Effector CD4-positive, alpha-beta T cell (primary cell): ENCODE measurements at places on chromosomes 4 and X.

DNA sequence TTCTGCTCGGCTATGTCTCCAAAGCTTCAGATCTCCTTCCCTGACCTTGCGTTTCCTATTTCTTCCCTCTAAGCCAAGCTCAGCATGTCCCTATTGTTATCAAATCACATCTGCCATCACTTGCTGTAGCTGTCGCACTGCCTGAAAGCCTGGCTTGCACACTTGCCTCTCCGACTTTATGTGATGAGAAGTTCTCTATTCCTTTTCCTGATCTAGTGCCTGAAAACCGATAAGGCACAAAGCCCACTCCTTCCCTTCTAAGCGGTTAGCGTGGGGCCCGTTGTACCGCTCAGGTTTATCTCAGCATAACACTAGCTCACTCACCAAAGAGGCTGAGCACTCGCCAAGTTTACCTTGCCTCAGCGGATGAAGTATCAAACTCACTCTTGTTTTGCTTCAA is 816 bp downstream of the NMU start:
- DNase-seq, result no peak

- DNase-seq, result no peak
These were observed 22.2 kb downstream of the PSAPL1 start for GRCh38 chr4:7412554-7412912.

DNA sequence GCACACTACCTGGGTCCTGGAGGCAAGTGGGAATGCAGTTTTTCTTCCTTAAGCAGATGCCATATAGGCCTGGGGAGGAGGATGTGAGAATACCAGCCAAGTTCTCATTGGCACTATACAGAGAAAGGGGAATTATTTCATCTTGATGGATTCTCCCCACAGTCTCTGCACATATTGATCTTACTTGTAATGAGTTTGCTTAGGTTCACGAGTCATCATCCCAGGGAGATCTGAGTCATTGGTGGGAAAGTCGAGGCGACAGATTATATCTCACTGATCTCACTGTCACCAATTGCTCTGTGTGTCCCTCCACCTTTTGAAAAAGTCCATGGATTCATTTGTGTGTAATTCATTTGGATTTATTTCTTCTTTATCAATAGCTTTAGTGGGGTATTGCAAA is 156.8 kb downstream of the AR start:
- DNase-seq, result no peak

- no peak for DNase-seq
These were observed 495.4 kb downstream of the PCDH19 start for GRCh38 chrX:99914635-99915034.

- no peak for DNase-seq
These were observed 687.0 kb upstream of the EPHA5 start for GRCh38 chr4:66357316-66357715.

GRCh38 chrX:102696306-102696705 is 15.9 kb upstream of the GPRASP2 start:
- DNase-seq, result no peak

DNA sequence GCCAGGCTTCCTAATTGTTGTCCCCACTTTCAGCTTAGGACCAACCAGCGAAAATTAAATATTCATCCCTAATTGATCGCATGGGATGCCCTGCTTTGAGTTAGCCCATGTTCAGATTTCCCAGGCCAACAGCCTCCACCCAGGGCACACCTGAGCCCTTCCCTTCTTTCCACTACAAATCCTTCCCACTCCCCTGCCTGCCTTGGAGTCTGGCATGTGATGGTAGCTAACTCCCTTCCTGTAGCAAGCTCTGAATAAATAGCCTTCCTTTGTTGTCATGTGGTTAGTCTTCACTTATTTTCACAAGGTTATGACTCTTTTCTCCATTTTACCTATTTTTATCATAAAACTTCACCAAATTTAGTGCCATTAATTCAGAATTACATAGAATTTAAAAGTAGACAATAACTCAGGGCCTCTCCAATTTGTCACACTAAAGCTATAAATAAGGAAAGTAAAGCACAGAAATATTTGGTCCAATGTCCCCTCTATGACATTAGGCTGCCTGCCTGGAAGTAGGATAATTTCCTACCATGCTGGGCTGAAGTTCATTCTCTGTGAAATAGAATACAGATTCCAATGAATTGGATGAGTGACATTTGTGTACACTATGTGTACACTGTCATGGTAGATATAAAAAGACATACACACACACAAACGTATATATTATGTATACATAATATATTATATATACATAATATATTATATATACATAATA is 166.4 kb upstream of the CPEB2 start:
- DNase-seq, result no peak

DNA sequence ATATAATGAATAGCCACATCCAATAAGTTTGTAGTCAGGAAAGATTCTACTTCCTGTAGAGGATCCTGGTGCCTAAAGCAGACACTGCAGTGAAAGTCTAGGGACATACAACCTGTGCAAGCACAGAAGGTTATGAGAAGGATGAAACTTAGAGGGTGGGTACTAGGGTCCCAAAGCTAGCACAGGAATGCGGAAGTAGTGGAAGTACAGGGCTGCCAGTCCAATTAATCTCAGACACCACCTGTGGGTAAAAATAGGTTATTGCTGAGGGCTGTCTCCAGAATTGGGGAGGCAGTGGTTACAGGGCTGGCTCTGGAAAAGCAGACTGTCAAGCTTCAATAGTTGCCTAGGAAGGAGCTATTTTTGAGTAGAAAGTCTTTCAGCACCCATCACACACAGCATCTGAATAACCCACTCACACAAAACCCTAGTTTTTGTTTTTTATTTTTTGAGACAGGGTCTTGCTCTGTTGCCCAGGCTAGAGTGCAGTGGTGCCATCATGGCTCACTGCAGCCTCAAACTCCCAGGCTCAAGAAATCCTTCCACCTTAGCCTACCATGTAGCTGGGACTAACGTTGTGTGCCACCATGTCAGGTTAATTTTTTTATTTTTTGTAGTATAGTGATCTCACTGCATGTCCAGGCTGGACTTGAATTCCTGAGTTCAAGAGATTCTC is 50.8 kb upstream of the ELF2 start:
- DNase-seq, result no peak

DNA sequence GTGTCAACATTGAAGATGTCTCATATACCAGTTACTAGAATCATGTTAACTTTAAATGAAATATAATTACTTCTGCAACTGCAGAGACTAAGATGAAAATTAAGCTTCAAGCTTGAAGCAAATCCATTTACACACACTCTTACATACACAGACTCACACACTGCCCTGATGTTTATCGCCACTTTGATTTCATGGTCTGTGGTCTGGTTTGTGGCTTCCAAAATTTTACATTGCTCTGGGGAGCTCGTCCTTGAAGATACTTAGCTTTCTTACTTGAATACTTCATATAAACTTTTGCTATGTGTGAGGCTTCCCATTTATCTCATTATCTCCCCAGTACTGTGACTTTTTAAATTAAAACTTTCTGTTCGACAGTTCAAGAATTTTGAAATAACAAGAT is 35.8 kb downstream of the ARHGEF38 start:
- DNase-seq, result no peak

- DNase-seq, result no peak
These were observed 62.6 kb upstream of the ALB start for GRCh38 chr4:73341454-73341853.

DNA sequence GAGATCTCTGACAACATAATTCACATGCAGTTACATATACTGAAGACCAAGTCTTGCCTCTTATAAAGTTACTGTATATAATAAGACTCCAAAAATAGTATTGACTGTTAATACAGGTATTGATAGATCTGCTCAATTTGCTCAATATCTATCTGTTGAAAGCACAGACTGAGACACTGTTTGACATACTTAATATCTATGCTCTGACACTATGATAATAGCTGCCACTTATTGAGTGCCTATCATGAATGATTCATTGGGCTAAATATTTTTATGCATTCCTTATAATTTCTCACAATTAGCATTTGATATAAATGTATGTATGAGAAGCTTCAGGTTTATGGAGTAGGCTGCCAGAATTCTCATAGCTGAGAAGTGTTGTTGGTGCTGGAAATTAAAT is 1600.9 kb upstream of the IGFBP7 start:
- DNase-seq, result no peak

- DNase-seq, result no peak
These were observed 58.1 kb downstream of the ZFYVE28 start for GRCh38 chr4:2360396-2360730.

DNA sequence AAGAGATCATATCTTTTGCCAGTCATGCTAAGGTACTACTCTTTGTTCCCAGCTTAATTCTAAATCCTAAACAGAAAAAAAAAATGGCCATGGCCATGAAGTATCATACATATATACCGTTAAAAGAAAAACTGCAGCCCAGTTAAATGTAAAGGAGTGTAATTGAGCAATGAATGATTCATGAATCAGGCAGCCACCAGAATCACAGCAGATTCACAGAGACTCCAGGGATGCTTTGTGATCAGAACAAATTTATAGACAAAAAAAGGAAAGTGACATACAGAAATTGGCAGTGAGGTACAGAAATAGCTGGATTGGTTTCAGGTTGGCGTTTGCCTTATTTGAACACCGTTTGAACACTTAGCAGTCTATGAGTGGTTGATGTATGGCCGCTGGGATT is 42.1 kb upstream of the PDGFC start:
- DNase-seq, result no peak

- no peak for DNase-seq
These were observed 68.4 kb downstream of the AR start for GRCh38 chrX:67612231-67612630.

DNA sequence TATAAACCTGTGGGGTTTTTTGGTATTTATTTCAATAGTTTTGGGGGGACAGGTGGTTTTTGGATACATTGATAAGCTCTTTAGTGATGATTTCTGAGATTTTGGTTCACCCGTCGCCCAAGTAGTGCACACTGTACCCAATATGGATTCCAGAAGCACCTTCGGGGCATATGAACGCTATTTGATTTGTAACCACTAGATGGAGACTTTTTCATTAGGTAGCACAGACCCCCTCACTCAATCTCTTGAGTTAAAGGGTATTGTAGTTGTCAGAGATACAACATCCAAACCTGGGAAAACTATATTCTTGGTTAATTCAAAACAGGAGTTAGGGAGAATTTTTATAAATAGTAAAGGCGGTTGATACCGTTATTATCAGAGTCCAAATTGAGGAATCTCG is 79.8 kb downstream of the SPANXN3 start:
- no peak for DNase-seq

DNA sequence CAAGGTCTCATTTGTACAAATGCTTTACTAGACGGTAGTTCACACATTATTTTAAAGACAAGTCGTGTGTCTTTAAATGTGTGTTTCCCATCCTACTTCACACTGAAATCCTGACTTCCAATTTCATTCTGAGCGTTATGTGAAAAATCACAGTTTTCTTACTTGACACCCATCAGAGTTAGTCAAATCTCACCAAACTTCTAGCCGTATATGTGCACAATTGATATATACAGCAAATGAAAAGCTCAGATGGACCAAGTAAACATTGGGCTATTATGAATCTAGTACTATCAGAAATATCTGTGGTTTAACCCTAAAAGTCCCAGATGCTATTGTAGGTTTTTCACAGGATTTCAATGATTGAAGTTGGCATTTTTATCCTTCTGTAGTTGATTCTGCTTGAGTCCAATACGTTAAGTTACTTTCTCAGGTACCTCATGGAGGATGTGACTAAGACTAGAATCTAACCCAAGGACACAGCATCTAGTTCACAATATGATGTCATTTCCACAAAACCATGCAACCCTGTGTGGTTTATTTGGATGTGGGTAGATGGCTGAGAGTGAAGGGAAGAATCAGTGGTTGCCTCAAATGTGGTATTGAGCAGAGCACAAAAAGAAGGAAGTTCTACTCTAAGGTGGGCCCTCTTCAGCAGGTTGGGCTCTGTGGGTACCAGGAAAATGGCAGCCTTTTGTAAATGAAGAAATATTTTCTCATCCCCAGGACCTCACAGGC is 22.1 kb upstream of the TRIM60 start:
- DNase-seq, result no peak

DNA sequence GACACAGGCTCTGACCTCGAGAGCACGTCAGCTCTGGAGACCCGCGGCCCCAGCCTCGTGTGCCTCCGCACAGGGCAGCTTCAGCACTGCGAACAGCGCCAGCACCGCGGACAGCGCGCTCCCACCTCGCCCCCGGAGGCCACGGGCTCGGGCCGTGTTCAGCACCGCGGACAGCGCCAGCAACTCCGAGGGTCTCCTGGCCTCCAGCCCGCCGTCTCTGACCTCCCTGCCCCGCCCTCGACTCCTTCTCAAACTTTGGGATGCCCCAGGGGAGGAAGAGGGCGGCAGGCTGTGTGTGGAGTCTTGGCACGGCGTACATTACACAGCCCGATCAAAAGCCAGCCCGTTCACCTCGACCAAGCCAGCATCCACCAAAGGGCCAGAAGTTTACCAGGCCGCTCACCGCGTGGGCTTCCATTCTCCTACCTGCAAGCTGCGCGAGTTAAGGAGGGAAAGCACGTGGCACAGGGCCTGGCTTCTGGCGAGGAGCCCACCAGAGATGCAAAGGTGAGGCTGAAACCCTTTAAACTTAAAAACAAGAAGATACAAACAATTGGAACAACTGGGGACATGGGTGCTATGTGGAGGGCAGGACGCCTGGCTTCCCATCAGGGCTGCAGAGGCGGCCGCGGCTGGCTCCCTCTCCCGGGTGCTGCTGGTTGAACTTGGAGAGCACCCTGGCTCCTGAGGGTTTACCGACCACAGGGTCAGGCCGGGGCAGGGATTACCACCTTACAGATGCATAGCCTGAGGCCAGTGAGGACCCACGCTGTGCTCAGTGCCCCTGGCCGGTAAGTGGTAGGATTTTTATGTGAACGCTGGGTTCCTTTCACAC is 4.5 kb upstream of the NKX1-1 start:
- DNase-seq, result peak; percentile 20

DNA sequence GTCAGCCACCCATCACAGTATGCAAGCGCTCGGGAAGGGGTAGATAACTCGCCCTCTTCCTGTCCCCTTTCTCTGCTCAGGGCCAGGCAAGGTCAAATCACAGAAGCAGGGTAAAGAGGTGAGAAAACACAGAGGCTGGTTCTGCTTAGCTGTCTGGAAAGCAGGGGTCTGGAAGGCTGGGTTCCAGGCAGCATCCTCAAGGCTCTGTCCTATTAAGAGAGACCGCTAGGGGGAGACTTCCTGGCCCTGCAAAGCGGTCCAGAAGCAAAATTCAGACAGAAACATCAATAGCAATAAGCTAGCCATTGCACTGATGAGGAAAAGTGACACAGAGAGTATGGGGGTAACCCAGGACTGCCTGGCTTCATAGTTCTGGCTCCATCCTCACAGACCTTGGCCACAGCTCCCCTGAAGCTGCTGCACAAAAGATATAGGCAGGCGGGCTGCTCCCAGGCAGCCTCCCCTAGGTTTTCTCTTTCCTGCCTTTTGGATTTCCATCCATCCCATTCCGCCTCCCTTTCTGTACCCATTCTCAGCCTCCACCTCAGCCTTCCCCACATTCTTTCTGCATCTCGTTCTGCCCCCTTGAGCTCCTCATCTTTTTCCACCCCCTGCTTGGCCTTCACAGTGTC is 308.5 kb downstream of the EVC2 start:
- no peak for DNase-seq

GRCh38 chrX:69361311-69361845 is 142.7 kb upstream of the NALF2 start:
- DNase-seq, result no peak
